T47D (cell line): ENCODE measurements at places on chromosomes 7 and 10.

DNA sequence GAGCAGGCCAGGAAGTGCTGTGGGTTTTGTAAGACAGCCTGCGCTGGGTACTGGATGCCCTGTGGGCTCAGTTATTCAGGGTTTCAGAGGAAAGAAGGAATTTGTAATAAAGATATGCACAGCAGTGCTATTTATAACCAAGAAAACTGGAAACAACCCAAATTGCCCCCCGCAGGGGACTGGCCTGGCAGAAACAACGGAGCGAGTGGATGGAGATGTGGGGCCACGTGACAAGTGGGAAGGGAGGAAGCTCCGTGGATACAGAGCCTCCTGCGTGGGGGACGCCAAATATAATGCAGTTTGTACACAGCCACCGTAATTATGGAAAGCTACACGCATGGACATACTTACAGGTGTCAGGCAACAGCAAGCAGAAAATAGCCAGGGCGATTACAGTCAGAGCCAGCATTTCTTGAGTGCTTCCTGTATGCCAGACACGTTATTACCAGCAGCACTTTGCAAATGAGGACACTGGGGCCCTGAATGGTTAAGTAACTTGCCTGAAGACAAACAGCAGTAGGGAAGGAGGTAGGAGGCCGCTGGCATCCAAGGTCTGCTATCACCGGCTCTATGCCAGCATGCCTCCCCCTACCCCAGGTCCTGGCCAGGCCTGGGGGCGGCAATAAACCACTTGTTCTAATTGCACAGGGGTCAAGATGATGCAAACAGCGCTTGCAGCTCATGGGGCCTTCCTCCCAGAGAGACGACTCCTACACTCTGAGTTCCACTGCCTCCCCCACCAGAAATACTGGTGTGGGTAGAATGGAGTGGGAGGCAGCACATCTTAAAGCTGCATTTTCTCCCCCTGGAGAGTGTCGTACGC is 8.7 kb upstream of the CAMK2B start:
- DNase-seq: no peak

- DNase-seq: no peak
Measured at GRCh38 chr7:104179178-104179577, 28.6 kb downstream of the ORC5 start.

DNA sequence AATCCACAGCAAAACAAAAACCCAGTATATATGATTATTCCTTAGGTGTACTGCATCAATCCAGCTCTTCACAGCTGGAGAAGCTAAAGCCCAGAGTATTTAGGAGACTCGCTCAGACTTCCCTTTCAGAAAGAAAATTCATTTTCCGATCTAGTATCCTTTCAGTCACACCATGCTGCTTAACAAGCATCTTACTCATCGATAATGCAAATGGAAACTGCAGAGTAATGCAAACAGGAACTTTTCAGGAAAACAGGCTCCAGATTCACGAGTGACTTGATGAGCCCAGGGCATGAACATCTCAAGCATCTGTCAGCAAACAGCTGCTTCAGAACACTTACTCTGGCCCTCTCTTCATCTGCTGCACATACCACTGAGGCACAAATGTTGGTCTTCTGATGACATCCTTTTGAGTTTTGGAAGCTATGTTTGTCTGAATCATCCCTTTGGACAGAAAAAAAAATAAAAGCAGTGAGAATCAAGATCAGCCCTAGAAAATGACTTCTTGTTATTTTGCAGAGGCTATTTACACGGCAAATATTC is 24.9 kb upstream of the ZC3HAV1L start:
- DNase-seq: no peak

- no peak for DNase-seq
Measured at GRCh38 chr7:43612599-43613589, 30.0 kb downstream of the STK17A start.
